ENCODE measurements at places on chromosomes 5 and 9. TPM values are rescaled to one million over a fixed set of nuclear protein-coding genes. Genes with fewer than 3 reads are reported as not detected.

DNA sequence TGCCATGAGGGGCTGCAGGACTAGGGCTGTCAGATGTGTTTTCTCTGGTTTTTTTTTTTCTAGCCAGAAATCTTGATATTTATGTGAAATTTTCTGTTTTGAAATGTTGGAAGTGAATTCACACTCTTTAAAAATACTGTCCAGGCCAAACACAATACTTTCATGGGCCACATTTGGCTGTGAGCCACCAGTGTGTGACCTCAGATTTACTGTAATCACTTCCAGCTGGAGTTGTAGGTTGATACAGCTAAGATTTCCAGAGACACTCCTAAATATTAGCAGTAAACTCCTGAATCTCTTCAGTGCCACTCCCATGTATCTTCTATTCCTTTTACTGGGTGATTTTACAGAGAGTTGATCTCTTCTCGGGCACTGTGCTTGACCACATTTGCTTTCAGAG, 92.2 kb upstream of the CKMT2 start:
- no peak for DNase-seq

GRCh38 chr9:34310215-34310614, 18.9 kb downstream of the KIF24 start:
- no peak for DNase-seq

- DNase-seq, result no peak
Observed at GRCh38 chr5:91538179-91538578, 155.1 kb upstream of the ARRDC3 start.

DNA sequence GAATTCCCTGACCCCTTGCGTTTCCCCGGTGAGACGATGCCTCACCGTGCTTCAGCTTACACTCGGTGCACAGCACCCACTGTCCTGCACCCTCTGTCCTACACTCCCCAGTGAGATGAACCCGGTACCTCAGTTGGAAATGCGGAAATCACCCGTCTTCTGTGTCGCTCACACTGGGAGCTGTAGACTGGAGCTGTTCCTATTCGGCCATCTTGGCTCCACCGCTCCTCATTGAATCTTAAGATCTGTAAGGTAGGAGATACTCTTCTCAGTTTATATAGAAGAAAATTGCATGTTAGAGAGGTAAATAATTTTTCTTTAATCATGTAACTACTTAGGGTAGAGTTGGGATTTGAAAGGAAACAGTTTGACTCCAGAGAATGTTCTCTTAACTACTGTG, 62.2 kb downstream of the DMRTA1 start:
- DNase-seq, result no peak

DNA sequence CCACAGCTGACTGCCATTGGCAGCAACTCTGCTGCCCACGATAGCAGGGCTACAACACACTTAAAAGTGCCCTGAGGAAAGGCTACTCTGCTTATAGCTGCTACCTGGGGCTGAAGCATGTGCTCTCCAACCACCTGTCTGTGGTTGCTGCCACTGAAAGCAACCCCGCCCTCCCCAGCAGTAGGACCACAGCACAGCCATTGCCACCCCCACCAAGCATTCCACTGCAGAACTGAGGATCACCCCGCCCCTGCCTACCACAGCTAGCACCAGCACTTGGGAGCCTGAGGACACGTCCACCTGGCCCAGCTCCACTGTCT, 85.8 kb downstream of the LPAR1 start:
- no peak for DNase-seq

- DNase-seq, result no peak
Observed at GRCh38 chr9:69121155-69122081, 52.7 kb upstream of the TJP2 start.

DNA sequence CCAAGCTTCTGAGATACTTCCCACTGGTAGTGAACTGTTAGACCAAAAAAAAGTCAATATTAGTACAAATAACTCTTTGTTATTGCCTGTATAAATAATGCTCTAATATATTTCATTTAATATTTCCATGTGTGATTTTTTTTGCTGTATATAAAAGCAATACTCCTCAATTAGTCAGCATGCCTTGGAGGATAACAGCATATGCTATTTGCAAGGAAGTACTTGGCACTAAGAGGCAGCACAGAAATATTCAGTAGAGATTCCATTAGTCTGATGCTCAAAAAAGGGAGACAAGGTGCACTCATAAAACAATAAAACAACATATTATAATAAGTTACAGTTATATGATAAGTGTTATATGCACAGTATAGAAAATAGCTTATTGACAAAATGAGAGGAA, 296.6 kb upstream of the MPDZ start:
- DNase-seq, result no peak

- no peak for DNase-seq
Observed at GRCh38 chr5:93438124-93438523, 142.9 kb downstream of the NR2F1-AS1 start.

GRCh38 chr9:74555565-74555964, 58.4 kb downstream of the RORB start:
- no peak for DNase-seq

DNA sequence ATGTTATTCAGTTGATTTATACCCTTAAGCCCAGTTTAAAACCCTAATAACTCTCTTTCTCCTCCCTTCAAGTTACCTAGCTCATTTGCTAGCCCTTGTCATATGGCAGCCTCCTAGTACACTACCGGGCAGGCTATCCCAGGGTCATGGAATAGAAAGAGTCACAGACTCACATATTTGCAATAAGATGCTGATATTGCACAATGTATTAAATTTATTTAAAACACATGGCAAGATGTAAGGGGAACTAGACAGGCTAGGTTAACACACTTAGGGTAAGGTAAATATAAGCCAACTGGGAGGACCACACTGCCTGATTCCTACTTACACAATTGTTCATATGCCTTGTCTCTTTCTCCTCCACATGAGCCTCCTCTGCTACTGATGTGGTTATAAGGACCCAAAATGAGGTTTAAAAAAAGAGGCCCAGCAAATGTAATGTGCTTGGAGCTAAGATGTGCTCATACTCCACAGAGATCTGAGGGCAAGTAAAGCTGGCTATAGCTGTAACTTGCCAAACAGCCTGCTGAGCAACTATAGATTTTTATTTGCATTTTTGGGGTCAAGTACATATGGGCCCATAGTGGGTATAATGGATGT, 130.0 kb downstream of the ENC1 start:
- DNase-seq, result no peak

DNA sequence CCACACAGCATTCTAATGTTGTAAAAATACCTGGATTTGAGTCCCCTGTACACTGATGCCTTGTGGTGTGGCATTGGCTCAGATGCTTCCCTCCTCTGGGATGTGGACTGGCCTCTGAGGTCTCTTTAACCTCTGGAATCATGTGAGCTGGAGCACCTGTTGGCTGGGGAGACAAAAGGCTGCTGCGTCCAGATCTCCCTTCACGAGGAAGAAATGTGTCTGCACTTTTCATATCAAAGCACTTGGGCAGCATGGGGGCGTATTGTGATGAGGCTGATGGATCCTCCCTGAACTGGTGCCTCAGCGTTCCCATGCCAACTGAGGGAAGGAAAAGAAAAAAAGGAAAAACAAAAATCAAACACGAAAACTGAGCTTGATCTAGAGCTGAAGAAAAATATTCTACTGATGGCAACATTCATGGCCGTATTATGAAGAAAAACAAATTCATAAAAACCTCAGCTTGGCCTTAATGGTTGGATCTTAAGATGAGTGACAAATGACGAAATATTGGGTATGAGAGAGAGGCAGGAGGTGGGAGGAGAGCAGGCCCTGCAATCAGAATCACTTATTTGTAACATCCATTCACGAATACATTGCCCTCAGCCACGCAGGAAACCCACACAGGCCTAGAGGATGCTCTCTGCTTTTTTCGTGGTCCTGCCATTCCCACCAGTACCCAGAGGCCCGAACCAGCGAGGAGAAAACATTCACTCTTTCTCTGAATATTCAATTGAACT, 26.2 kb downstream of the GRIA1 start:
- DNase-seq, result no peak

GRCh38 chr5:4095918-4096630, 500.4 kb downstream of the IRX1 start:
- DNase-seq, result peak; percentile 16

- no peak for DNase-seq
Observed at GRCh38 chr9:15370466-15371447, 51.9 kb upstream of the SNAPC3 start.

GRCh38 chr9:130500340-130501180, 55.8 kb downstream of the ASS1 start:
- no peak for DNase-seq

DNA sequence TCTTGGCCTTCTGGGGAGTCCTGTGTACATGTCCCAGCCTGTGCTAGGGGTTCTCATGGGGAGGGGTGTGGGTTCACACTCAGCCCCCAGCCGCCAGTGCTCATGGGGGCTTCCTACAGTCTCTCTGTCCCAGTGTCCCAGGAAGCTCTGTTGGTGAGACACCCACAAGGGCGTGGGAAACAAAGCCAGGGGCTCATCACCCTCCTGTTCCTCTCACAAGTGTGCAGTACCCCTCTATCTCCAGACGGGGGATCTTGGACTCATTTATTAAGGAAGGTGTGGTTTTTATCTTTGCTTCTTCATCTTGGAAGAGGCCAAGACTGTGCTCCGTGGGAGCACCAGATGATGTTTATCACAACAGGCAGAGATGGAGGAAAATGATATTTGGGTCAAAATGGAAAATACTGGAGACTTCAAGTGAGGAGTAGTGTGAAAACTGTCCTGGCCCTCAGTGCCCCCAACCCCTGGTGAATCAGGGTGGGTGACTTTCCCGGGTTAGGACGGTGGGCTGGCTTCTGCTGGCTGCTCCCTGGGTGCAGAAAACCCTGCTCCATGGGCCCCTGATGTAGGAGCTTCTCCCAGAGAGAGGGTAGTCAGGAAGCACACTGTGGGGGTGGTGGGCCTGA, 15.2 kb downstream of the TMEM171 start:
- DNase-seq, result no peak

- DNase-seq, result no peak
Observed at GRCh38 chr9:97970165-97970564, 13.0 kb upstream of the ANP32B start.

- no peak for DNase-seq
Observed at GRCh38 chr9:71270554-71270953, 149.1 kb upstream of the TRPM3 start.

- DNase-seq, result no peak
Observed at GRCh38 chr5:178324481-178325310, 92.1 kb upstream of the PHYKPL start.

- no peak for DNase-seq
Observed at GRCh38 chr5:81147011-81147885, 85.9 kb upstream of the CKMT2 start.

- no peak for DNase-seq
Observed at GRCh38 chr5:25119650-25120049, 474.9 kb upstream of the CDH10 start.

- DNase-seq, result no peak
Observed at GRCh38 chr5:33223563-33224284, 217.0 kb upstream of the TARS1 start.

DNA sequence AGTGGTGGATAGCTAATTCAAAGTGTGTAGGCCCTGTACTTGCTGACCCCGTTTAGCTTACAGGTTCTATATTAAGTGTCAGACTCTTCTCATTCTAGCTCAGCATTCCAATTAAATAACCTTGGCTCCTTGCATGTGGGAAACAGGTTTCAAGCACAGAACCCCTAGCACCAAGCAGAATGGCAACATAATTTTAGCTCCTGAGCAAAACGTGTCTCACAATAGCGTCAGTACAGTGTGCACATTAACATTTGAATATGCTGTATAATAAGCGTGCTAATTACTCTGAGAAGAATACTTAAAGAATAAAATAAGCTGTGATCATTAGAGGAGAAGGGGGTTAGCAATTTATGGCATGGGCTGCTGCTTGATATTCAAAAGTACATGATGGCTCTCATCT, 21.0 kb upstream of the ANP32B start:
- no peak for DNase-seq

DNA sequence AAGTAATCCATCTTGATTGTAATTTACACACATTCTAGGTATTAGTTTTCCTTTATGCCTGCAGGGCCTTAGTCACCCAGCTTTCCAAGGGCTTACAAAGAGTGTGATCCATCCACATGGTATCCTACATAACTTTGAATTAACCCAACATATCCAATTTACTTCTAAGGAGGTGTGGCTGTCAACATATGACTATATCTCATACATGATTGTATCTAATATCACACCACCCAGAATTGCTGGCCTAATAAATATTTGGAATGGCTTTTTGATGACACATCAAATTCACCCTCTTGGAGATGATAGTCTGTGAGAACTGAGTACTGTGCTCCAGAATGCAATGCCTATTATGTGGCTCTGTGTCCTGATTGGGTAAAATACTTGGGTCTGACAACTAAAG, 363.3 kb upstream of the GRIN3A start:
- DNase-seq, result no peak

- DNase-seq, result no peak
Observed at GRCh38 chr9:134173127-134174072, 9.0 kb upstream of the RNU6ATAC start.

GRCh38 chr9:127129073-127129717, 6.8 kb upstream of the ANGPTL2 start:
- DNase-seq, result no peak

DNA sequence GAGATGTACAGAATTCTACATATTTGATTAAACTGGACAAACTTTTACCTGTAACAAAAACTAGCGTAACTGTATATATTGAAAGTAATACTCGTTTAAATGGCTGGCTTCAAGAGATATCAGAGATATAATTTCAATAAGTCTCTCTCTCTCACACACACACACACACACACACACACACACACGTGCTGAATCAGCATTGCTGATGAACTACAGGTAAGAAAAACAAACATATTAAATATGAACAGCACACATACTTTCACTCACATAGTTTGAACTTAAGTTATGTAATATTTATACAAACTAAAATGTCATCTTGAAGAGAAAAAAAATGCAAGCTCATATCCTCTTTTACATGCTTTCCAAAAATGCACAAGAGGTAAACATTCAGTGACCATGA, 145.4 kb downstream of the BNC2 start:
- DNase-seq, result no peak

GRCh38 chr9:137793196-137793841, 84.3 kb upstream of the CACNA1B start:
- DNase-seq, result no peak

- DNase-seq, result no peak
Observed at GRCh38 chr9:114729706-114730105, 47.7 kb upstream of the TEX48 start.

DNA sequence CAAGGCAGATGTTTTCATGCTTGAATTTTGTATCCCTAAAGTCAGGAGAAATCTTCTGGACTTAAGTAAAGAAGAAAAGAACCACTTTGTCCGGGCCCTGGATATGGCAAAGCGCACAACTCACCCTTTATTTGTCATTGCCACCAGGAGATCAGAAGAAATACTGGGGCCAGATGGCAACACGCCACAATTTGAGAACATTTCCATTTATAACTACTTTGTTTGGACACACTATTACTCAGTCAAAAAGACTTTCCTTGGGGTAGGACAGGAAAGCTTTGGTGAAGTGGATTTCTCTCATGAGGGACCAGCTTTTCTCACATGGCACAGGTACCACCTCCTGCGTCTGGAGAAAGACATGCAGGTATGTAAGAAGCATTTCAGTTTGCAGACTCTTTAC, 2.3 kb downstream of the TYRP1 start:
- no peak for DNase-seq

IL33 gene
- 7.3 TPM for polyA plus RNA-seq

F2RL1 gene
- polyA plus RNA-seq, result 38.5 TPM

TRPM6 gene
- polyA plus RNA-seq, result 1.1 TPM

DBH gene
- 0.51 TPM for polyA plus RNA-seq

GGTA1 gene
- polyA plus RNA-seq, result 7.2 TPM

RASEF gene
- polyA plus RNA-seq, result 7.5 TPM

GABRA1 gene
- not detected for polyA plus RNA-seq

FOXE1 gene
- polyA plus RNA-seq, result not detected

SOWAHA gene
- polyA plus RNA-seq, result 5.1 TPM

NUTM2G gene
- polyA plus RNA-seq, result 1.6 TPM

CDH6 gene
- 74.3 TPM for polyA plus RNA-seq

PHYHD1 gene
- 64.1 TPM for polyA plus RNA-seq

SLCO6A1 gene
- polyA plus RNA-seq, result not detected

All from left renal cortex interstitium (tissue), 4 donors.